Upper lobe of left lung (tissue), 6 donors: ENCODE measurements at places on chromosomes 7 and 10. TPM values are rescaled to one million over a fixed set of nuclear protein-coding genes. Genes with fewer than 3 reads are reported as not detected.

KLLN gene
- 0.43 TPM for total RNA-seq

PNLIPRP1 gene
- total RNA-seq: not detected

SUN3 gene
- total RNA-seq: not detected

WDR11 gene
- total RNA-seq: 69.1 TPM

DLG5 gene
- 14.6 TPM for total RNA-seq
